Right ventricle myocardium inferior (tissue), 1 donor: ENCODE measurements at places on chromosomes 1 and 21. TPM values are rescaled to one million over a fixed set of nuclear protein-coding genes. Genes with fewer than 3 reads are reported as not detected.

- no peak for DNase-seq
Measured at GRCh38 chr1:39255222-39255621, 50.7 kb downstream of the MACF1 start.

DNA sequence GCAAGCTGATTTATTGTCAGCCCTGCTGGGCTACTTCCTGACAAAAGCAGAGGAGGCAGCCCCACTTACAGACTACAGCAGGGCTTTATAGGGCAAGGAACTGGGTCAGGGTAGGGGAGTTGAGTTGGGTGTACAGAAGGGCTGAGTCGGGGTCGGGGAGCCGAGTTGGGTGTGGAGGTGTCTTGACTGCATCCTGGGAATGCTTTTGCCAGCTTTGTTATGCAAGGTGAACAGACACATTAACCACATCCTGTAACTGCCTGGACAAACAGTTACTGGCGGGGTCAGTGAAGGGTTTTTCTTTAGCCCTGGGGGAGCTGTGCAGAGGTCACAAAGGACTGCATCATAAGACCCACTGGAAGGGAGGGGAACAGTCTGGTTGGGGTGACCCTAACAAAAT lies 39.1 kb upstream of the GBP5 start:
- no peak for DNase-seq

- no peak for DNase-seq
Measured at GRCh38 chr1:90924982-90925381, 96.9 kb downstream of the ZNF644 start.

- no peak for DNase-seq
Measured at GRCh38 chr1:170806961-170807360, 128.4 kb upstream of the MROH9 start.

Gene LRRC7
- total RNA-seq = 3.3 TPM

Gene ERICH3
- total RNA-seq = not detected
